ENCODE measurements at places on chromosomes 16 and 17.

DNA sequence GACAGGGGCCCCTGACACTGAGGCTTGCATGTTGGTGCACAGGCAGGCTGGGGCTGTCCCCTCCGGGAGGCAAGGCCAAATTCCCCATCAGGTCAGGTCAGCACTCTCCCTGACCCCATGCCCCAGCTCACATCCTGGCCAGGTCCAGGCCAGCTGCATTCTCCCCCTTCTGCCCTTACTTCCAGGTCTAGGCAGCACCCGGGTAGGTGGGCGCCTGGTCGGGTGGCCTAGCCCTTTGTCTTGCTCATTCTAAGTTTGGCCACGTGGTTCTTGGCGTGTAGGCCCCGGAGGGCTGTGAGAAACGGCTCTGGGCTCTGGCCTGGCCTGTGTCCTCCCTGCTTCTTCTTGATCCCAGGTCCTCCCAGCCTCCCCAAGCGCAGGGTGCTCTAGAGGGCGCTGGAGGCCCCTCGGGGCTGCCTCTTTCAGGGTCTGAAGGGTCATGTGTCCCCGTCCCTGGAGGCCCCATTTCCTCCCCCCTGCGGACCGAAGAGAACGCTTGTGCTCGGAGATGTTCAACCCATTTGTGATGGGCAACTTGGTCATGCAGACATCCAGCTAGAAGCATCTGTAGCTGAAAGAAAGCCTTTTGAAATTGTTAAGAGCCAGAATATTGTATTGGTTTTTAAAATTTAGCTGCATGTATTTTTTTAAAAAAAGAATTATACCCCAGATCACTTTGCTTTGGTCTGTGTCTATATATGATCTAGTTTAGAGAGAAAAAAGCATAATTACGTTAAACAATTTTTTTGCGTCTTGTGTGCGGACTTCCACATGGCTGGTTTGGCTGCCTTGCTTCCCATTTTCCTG lies 6.7 kb downstream of the BAHCC1 start:
- DNase-seq: no peak

- DNase-seq: no peak
Observed at GRCh38 chr16:73558219-73558618, 510.3 kb upstream of the ZFHX3 start.

DNA sequence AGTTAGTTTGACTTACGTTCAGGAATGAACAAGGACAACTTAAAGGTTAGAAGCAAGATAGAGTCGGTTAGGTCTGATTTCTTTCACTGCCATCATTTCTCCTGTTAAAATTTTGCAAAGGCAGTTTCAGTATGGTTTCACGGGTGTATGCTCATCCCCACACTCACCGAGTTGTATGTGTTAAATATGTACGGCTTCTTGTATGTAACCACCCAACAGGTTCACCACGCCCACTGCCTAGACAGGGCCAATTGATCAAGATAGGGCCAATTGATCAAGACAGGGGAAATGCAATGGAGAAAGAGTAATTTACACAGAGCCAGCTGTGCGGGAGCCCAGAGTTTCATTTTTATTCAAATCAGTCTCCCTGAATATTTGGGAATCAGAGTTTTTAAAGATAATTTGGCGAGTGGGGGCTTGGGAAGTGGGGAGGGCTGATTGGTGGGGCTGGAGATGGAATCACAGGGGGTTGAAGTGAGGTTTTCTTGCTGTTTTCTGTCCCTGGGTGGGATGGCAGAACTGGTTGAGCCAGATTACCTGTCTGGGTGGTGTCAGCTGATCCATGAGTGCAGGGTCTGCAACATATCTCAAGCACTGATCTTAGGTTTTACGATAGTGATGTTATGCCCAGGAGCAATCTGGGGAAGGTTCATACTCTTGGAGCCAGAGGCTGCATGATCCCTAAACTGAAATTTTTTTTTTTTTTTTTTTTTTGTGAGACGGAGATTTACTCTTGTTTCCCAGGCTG lies 62.4 kb upstream of the PLCG2 start:
- no peak for DNase-seq

- DNase-seq: no peak
Observed at GRCh38 chr17:70074956-70075355, at the start of gene KCNJ16. Gene KCNJ16 (plus strand): TSS chr17:70075225. CDS start chr17:70132088, 56,863 bp downstream.

GRCh38 chr16:11726008-11726407 lies 16.6 kb downstream of the TXNDC11 start:
- DNase-seq: no peak

- no peak for DNase-seq
Observed at GRCh38 chr16:59783191-59783590, 1049.1 kb upstream of the GOT2 start.

DNA sequence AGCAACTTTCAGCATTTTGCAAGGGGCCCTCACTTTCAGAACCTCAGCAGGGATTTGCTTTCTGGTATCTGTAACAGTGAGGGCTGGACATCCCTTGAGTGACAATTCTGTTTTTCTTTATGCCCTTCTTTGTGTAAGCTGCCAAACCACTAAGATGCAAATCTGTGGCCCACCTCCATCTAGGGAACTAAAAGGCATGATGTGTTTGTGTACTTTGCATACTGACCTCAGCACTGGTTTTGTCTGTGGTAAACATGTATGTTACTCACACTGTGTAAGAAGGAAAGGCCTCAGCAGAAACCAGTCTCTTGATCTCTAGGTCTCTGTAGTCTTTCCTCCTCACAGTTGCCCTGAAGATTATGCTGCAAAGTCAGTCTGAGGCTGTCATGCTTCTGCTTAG lies 396.6 kb upstream of the DYNLRB2 start:
- DNase-seq: no peak

- no peak for DNase-seq
Observed at GRCh38 chr17:72605543-72605942, 484.7 kb downstream of the SOX9 start.

GRCh38 chr17:32510466-32510865 lies 23.7 kb downstream of the CDK5R1 start:
- DNase-seq: no peak

DNA sequence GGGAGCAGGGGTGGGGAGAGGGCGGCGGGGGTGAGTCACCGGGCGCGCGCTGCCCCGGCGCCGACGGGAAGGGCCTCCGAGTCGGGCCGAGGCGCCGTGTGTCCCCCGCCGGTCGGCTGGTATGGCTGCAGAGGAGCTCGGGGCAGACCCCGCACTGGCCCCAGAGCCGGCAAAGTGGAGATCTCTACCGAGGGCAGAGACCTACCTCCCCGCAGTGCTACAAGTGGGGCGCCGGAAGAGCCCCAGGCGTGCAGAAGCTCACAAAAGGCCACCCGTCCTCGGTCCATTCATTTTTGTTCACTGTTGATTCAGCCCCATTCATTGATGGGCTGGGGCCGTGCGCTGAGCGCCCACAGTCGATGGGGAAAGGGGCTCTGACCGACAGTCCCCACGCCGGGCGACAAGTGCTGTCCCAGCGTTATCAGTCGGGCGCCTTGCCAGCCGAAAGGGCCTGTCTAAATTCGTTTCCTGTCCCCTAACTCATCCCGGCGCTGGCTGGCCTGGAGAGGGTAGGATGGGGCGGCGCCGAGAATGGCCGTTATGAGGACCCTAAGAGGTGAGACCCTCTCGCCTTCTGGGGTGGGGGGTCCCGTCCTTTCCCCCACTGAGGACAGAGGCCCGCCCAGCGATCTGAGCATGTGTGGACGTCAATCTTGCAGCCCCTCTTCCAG lies 709 bp upstream of the ENO3 start:
- no peak for DNase-seq

GRCh38 chr16:6229186-6229585 lies 1103.5 kb upstream of the RBFOX1 start:
- no peak for DNase-seq

DNA sequence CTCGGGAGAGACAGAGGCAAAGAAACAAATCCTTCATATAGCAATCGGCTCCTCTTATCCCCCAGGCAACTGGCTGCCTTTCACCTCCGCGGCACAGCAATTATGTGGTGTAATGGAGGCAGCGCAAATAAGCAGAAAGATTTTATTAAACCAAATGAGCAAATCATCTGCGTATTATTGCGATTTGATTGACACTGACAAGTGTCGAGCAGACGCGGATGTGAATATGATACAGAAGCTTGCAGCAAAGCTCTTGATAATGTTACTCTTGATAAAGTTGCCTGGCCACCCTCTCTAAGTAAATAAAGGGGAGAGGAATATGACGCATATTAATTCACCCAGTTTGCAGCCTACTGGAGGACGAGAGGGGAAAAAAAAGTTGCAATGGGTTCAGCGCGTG lies 26.5 kb upstream of the AKTIP start:
- DNase-seq: no peak

- DNase-seq: no peak
Observed at GRCh38 chr16:68386628-68387027, 61.7 kb downstream of the SMPD3 start.

- no peak for DNase-seq
Observed at GRCh38 chr17:61404913-61405685, 5.5 kb downstream of the TBX2 start.

DNA sequence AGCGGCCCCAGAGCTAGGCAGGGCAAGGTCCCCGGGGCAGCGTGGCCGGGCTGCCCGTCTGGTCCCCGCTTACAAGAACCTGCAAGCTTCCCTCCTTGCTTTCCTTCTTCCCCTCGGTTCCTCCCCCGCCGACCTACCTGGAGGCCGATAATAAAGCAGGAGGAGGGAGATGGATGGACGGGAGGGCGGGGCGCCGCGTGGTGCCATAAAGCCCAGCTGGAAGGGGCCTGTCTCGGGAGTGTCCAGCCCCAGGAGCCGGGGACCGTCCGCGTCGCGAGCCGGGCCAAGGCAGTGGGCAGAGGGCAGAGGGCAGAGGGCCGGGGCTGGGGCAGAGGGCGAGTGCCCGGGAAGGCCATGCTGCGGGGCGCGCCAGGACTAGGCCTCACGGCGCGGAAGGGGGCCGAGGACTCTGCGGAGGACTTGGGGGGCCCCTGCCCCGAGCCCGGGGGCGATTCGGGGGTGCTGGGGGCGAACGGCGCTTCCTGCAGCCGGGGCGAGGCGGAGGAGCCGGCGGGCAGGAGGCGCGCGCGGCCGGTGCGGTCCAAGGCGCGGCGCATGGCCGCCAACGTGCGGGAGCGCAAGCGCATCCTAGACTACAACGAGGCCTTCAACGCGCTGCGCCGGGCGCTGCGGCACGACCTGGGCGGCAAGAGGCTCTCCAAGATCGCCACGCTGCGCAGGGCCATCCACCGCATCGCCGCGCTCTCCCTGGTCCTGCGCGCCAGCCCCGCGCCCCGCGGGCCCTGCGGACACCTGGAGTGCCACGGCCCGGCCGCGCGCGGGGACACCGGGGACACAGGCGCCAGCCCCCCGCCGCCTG lies at the start of gene BHLHA9:
TSS of gene BHLHA9 (plus strand) at position 235 of the 820 bp plus-strand sequence. CDS start at position 355, 120 bp downstream.
- DNase-seq: no peak

DNA sequence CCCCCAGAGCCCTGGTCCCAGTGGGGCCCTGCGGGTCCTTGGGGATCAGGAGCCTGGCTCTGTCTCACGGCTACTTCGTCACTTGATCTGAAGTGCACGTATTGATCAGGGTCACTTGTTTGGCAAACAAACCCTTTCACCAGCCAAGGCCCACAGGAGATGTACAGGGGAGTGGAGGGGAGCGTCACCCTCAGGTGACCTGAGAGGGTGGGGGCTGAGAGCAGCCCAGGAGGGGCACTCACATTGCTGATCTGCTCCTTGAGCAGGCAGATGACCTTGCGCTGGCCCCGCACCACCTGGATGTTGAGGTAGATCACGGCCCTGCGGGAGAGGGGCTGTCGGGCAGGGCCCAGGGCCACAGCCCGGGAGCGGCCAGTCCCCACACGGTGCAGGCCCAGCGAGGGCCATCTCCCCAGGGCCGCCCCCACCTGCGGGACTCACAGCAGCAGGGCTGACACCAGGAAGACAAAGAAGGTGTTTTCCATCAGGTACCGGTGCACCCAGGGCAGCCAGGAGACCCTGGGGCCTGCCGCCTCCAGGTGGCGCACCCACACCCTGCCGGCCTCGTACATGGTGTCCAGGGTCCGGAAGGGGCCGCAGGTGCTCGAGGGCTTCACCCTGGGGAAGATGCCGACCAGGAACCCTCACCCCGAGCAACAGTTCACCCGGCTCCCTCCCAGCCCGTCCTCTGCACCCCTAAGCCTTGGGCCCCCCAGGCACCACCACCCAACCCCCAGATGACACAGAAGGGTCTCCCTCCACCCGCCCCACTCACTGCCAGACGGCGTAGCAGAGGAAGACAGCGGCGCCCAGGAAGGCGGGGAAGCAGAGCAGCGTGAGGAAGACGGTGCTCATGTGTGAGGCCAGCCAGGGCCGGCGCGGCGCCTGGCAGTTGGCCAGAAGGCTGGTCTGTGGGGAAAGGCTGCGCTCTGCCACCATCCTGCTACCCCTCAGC lies 11.3 kb downstream of the TMC6 start:
- no peak for DNase-seq

DNA sequence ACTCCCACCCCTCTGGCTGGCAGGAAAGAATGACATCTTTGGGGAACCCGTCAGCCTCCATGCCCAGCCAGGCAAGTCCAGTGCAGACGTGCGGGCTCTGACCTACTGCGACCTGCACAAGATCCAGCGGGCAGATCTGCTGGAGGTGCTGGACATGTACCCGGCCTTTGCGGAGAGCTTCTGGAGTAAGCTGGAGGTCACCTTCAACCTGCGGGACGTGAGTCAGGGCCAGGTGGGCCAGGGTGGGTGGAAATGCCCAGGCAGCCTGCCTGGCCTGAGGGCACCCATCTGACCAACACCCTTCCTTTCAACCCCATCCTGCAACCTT lies 8.1 kb upstream of the DCAF7 start:
- DNase-seq: no peak

DNA sequence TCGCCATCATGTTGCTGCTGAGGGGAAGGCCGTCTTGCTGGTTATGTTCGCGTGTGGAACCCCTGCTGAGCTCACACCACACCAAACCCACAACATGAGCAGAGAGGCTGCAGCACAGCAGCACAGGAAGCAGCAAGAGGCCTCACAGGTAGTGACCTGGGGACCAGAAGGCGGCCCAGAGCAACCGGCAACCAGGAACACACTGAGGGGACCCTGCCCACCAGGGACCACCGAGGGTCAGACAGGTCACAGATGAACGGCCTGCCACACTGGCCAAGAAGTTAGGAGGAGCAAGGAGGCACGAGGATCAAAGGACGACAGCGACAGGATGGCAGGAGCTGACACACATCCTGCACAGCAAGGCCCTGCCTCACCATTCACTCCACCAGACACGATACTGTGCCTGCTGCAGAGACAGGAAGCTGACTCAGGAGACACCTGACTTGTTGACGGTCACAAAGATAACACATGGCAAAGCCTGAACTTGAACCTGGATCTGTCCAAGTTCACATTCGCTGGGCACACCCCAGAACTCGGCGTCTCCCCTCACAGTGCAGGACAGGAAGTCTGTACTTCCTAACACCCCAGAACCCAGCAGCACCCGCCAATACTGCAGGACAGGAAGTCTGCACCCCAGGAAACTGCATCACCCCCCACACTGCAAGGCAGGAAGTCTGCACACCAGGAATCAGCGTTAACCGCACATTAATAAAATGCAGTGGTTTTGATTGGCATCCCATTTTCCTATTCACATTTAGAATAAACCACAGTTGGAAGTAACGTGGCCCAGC lies 98.5 kb downstream of the ZNF778 start:
- no peak for DNase-seq
